ENCODE measurements at places on chromosomes 4 and X.

- H3K4me3 ChIP-seq = no peak overlapping the region
- no peaks in the 10 kb centered on the region for H3K4me1 ChIP-seq
- no peak overlapping the region for H3K27ac ChIP-seq
- no peak for DNase-seq
- no peaks in the 10 kb centered on the region for H3K27me3 ChIP-seq
Measured at GRCh38 chr4:114334884-114335330, 263.7 kb upstream of the UGT8 start.

DNA sequence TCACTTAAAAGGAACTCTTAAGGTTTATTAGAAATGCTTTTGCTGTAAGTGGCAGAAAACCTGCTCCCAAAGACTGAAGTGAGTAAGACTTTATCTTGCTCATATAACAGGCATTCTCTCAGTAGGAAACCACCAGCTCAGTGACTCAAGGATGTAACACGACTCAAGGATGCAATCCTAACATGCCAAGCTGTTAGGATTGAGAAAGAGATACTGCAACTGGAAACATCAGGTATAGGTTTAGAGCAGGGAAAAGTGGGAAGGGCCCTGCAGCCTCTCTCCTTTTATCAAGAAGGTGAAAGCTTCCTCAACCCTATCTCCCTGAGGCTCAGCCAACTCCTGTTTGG lies 11.9 kb upstream of the SLC9A7 start:
- H3K4me1 ChIP-seq = no peaks in the 10 kb centered on the region
- no peak for DNase-seq
- no peak overlapping the region for H3K4me3 ChIP-seq
- no peak overlapping the region for H3K27ac ChIP-seq
- H3K27me3 ChIP-seq = no peaks in the 10 kb centered on the region

DNA sequence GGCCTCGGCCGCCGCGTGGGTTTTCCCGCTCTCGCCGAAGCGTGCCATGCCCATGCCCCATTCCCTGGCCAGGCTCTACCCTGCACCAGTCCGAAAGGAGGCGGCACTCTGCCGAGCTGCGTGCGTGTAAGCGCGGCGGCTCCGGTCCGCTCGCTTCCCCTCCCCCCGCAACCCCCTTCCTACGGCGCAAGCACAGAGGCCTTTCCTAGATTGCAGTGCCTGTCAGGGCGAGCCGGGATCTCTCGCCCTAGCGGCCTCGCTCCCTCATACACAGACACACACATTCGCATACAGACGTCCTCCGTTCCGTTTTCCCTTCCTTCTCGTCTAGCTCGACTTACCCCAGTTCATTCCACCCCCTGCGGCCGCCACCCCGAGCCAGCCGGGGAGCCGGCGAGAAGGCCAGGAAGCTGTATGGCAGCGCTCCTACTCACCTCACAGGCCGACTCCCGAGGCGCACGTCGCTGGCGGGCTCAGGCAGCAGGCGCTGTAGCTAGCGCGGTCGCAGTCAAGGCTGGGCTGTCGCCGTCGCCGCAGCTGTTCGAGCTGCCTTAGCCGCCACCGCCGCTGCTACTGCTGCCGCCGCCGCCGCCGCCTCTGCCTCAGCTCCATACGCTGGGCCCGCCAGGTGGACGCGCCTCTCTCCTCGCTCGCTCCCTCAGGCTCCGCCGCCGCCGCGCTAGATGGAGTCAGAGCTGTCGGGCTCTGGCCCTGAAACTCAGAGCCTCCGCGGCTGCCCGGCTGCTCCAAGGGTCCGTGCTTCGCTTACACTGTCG lies 615 bp downstream of the NEXMIF start:
- DNase-seq = peak; percentile 63
- H3K27ac ChIP-seq = no peak overlapping the region
- H3K27me3 ChIP-seq = peaks cover 6% of the 10 kb centered on the region
- peak overlapping the region; percentile 24 for H3K4me3 ChIP-seq
- no peaks in the 10 kb centered on the region for H3K36me3 ChIP-seq
- H3K4me1 ChIP-seq = peaks cover 4% of the 10 kb centered on the region

- no peak overlapping the region for H3K27ac ChIP-seq
- H3K4me3 ChIP-seq = no peak overlapping the region
- peaks cover 11% of the 10 kb centered on the region for H3K27me3 ChIP-seq
- H3K4me1 ChIP-seq = no peaks in the 10 kb centered on the region
- no peak for DNase-seq
Measured at GRCh38 chrX:19127649-19128168, 5.4 kb upstream of the ADGRG2 start.
